ENCODE measurements at places on chromosomes 12 and 14. TPM values are rescaled to one million over a fixed set of nuclear protein-coding genes. Genes with fewer than 3 reads are reported as not detected.

DNA sequence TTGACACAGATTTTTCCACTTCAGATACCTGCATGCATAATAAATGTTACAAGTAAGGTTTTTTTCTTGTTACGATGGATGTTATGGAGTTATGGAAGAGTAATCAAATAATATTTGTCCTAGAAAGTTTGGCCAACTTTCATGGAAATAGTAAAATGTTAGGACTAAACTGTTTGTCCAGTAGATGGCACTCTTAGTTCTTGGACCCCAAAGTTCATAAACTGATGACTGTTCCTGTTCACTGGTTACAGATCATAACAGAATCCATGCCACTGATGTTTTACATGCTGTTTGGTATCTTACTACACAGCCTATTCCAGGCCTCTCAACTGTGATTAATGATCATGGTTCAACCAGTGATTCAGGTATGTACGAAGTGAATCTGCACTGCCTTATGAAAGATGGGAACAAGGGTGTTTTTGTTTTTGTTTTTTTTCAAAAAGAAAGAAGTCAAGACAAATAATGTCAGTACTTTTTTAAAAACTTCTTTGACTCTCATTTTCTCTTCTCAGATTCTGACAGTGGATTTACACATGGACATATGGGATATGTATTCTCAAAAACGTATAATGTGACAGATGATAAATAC, 48.8 kb upstream of the SLCO1C1 start:
- DNase-seq, result peak; percentile 31

DNA sequence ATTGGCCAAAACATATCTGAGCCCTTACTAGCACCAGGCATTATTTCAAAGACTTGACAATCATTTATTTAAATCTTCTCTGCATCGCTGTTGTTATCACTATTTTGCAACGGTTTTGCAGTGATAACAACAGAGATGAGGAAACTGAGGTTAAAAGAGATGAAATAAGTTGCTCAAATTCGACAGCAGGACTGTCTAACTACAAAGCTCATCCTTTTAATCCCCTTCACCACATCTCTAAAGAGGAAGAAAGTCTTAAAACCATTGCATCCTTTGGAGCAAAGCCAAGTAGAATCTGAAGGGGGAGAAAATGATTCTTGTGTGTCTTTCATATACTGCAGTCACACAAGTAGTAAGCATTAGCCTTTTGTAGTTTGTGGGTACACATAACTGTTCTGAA, 14.8 kb upstream of the ETNK1 start:
- no peak for DNase-seq

DNA sequence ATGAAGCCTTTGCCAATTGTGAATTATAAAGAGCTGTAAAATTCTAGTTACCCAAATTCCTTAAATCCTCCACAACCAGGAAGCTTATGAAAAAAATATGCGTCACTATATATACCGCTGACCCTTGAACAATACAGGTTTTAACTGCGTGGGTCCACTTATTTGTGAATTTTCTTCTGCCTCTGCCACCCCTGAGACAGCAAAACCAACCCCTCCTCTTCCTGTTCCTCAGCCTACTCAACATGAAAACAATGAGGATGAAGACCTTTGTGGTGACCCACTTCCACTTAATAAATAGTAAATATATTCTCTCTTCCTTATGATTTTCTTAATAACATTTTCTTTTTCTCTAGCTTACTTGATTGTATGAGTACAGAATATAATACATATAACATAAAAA, 42.2 kb downstream of the CMKLR1 start:
- DNase-seq, result no peak

DNA sequence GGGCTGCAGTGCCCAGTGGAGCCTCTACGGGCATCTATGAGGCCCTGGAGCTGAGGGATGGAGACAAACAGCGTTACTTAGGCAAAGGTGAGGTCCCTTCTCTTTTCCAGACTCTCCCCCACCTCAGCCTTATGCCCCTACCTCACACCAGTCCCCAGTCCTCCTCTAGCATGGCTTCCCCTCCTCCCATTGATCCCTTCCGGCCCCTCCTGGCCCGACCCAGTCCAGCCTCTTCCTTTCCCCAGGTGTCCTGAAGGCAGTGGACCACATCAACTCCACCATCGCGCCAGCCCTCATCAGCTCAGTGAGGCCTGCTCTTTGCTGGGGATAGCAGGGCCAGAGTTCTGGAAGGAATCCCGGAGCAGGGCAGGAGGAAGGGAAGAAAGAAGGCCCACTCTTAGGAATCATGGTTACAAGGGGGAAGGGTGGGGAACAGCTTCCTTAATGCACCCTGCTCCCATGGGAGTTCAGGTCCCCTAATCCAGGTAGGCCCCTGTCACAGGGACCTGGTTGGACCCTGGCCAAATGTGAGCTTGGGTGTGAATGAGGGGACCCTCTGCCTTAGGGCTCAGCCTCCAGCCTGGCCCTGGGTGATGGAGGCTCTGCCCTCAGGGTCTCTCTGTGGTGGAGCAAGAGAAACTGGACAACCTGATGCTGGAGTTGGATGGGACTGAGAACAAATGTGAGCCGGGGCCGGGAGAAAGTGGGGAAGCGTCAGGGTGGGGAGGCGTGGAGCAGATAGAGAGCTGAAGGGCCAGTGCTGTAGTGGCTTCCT, 2.2 kb downstream of the ENO2 start:
- no peak for DNase-seq

DNA sequence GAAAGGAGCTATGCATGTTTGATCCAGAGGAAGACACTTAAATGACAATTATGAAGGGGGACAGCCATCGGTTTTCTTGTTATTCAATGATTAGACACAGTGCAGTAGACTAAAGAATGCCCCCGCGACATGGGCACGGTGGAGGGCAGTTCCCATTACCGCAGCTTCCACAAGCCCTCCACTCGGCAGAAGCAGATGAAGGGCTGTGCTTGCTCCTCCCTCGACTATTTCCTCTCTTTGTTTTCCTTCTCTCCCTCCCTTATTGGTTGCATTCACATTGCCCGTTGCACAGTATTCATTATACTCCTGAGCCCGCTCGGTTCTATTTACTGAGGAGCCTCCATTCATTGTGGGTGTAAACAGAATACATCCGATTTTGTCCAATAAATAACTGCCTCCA, 138.8 kb upstream of the RASSF8 start:
- DNase-seq, result no peak

- DNase-seq, result no peak
Observed at GRCh38 chr12:59131462-59131861, 211.2 kb upstream of the LRIG3 start.

DNA sequence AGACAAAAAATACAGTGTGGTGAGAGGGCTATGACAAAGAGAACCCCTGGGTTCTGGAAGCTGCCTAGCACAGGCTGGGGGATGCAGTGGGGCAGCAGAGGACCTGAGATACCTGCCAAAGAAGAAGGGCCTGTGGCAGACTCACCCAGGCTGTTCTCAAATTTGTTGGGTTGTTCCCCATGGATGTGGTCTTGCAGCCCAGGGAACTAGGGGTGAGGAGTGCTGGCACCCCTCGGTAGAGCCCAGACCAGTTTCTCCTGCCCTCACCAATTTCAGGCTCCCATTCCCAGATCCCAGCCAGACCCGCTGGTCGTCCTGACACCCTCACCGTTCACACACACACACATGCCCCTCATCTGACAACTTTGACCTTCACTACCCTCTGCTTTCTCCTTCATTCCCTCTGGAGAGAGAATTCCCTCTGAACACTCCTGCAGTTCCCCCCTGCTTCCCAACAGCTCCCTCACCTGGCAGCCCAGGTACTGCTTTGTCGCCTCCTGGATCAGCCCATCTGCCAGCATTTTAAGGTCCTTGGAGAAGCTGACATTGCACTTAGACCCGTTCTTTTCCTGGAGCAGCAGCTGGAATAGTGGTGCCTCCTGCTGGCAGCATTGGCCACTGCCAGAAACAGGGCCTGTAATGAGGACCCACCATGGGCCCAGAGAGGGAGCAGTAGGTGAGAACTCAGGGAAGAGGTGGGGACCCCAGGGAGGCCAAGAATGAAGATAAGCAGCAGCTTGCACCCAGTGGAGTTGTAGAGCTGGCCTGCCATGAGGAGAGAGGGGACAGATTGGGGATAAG, 5.9 kb upstream of the GDF11 start:
- DNase-seq, result peak; percentile 77

KERA gene
- total RNA-seq, result not detected

RFX4 gene
- not detected for total RNA-seq

ABHD4 gene
- total RNA-seq, result 9.8 TPM
